ENCODE measurements at places on chromosomes 12 and 14.

- DNase-seq: no peak
These were observed 105.0 kb downstream of the TNFAIP2 start for GRCh38 chr14:103228076-103228806.

GRCh38 chr12:53346491-53346890 is 10.3 kb upstream of the SP7 start:
- no peak for DNase-seq

DNA sequence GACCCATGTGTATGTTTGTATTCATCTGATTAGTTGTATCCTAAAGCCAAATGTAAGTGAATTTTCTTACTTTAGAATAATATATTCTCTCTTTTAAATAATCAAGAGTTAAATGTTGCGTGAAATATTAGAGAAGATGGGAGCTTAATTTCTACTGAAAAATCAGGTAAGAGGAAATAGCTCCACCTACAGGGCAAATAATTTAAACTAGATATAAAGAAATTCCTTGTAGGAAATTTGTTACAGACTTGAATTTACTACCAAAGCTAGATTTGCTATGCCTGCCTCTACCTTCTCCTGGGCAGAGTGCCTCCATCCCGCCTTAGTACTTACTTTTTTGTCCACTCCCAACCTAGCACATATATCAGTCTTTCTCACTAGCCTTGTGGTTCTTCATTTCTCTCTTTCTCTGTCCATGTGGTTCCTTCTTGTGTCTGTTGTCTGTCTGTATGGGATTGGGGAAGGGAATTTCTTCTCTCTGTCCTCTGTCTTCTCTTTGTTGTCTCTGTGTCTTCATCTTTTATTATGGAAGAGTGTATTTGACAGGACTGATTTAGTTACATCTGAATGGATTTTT is 44.7 kb downstream of the PALS1 start:
- DNase-seq: no peak

DNA sequence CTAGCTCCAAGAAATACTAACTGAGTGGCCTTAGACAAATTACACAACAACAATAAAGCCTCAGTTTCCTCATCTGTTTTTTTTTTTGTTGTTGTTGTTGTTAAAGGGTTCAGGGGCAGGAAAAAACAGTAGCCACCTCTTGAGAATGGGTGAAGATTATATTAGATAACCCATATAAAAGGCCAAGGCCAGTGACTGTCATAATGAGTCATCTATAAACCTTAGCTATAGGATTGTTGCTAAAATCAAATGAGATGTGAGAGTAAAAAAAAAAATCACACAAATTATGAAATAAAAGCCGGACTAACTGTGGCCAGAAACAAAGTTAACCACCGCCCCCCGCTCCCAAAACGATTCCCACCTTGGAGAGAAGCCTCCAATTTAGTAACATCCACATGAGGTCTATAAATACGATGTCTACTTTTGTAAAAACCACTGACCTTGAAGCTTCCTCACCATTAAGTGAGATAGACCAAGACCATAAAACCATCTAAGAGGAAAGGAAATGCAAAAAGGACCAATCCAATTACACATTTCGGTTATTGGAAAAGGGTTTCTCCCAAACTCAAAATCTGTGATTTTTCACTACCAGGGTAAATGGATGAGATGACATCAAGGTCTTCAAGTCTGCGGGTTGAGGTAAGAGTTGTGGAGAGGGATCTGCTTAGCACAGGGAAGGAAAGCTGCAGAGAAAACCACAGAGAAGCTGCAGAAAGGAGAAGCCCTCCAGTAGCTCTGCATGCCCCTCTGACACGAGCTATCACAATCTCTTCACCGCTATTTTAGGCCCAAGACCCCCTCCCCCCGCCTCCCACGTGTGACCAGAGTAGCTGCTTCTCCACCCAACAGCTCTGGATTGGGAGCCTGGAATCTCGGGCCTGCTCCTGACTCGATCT is 1.0 kb downstream of the NAA25 start:
- no peak for DNase-seq

DNA sequence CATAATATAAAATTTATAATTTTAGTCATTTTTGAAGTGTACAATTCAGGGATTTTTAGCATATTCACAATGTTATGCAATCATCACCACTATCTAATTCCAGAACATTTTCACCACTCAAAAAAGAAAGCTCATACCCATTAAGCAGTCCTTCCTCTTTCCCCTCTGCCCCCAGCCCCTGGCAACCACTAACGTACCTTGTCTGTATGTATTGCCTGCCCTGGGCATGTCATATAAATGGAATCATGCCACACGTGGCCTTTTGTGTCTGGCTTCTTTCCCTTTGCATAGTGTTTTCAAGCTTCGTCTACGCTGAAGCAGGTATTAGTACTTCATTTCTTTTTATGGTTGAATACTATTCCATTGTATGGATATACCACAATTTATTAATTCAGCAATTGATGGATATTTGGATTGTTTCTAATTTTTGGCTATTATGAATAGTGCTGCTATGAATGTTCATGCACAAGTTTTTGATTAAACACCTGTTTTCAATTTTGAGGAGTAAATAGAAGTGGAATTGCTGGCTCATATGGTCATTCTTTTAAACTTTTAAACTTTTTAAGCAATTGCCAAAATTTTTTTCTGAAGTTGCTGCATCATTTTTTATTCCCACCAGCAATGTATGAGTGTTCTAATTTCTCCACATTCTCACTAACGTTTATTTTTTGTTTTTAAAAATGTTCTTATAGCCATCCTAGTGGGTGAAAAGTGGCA is 1.6 kb upstream of the SSTR1 start:
- no peak for DNase-seq

- DNase-seq: no peak
These were observed 33.4 kb upstream of the CD9 start for GRCh38 chr12:6166808-6167207.

DNA sequence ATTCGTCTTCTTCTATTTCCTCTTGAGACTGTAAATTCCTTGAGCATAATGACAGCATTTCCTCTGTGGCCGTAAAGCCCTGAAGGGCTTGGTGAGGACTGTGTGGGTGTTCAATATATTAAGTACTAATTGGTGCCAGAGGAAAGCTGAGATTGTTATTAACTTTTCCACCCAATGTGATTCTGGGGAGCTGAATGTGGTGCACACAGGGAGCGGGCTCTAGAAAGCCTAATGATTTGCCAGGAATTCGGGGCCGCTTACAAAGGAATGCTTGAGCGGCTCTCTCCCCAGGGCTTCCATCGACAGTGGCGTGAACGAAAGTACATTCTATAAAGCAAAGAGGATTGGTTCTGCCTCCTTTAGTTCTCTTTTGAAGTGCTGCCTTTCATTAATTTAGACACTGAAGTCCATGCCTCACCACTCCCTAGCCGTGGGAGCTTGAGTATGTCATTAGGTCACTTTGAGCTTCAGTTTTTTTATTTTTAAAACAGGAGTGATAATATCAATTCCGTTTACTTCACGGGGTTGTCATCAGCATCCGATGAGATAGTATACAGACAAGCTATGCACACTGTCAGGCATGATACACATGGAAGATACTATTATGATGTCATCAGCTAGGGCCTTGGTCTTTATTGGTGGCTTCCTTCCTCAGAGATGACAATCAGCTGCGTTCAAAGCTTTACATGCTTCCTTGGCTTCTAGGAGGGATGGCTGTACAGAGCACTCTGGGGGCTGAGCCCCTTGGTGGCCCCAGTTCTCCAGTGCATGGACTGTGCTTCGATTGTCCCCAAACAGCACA is 11.0 kb upstream of the GSG1 start:
- DNase-seq: no peak

DNA sequence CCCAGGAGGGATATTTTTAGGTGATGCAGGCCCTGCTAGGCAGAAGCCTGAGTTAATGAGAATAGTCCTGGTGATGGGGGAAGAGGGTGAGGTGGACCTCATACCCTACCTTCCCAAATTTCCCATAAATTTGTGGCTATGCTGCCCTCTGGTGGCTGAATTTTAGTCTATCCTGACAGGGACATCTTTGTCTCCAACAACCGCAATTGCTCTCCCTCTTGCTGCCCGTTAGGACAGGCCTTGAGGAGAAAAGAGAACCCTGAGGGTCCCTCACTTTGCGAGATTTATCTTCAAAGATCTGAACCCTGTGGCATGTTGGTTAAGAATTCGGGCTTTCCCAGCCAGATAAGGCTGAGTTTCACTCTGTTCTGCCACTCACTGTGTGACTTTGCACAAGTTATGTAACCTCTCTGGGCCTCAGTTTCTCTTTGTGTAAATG is 9.8 kb upstream of the ZNF385A start:
- peak; percentile 37 for DNase-seq

GRCh38 chr12:110501399-110501751 is 536 bp downstream of the VPS29 start:
- peak; percentile 43 for DNase-seq

GRCh38 chr12:64669270-64669842 is 59.1 kb downstream of the RASSF3 start:
- no peak for DNase-seq

- no peak for DNase-seq
These were observed 53.7 kb upstream of the GNPNAT1 start for GRCh38 chr14:52845081-52845480.

DNA sequence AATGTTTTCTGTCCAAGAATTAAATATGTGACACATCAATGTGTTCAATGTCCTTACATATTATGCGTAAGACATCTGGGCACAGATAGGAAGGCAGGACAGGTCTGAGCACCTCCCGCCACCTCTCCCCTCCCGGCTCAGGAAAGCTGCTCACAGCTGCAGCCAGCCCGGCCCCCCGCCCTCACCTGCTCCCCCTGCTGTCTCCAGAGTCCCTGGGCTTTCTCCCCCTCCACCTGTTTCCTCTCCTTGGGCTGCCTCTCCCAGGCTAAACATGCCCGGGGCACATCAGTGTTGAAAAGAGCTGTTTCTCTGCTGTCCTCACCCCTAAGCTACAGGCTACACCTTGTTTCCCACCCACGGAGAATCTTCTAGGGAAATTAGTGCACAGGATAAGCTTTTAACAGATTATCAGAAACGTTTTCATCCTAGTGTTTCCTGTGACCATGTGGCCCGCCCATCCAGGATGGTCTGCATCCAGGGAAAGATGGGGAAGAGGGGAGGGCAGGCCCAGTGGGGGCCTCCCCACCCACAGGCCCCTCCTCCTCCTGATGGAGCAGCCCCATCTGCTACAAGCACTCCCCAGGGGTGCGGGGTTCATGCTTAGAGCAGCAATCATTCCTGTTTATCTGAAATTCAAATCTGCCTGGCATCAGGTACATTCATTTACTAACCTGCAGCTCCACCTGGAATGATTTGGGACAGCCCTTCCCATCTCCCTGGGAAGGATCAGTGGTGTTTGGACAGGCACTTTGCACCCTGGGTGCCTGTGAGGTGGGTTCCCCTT is 273.8 kb upstream of the SFSWAP start:
- no peak for DNase-seq

GRCh38 chr12:47414511-47414910 is 291.3 kb downstream of the RPAP3 start:
- DNase-seq: no peak

DNA sequence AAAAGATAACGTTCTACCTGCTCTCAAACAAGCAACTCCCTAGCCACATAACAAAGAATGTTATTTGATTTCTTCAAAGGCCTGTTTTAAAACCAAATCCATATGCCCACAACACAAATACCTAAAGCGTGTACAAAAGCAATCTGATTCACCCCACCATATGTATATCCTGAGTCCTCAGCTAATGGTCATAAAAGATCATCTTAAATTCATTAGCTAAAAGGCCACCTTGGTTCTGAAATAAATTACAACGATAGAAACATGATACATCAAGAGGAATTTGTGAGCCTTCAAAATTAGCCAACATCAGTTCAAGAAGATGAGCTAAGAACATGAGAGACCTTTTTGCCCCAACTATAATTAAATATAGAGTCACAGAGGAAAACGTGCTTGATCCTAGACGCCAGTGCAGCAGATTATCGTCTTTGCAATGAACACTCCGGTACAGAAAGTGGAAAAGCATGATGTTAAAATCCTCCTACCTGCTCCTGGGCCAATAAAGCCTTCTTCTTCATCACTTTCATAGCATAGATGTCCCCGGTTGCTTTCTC is 20.0 kb downstream of the CIT start:
- DNase-seq: no peak

- DNase-seq: no peak
These were observed 23.4 kb upstream of the FSCB start for GRCh38 chr14:44530475-44530874.

- DNase-seq: no peak
These were observed 669 bp downstream of the FANCM start for GRCh38 chr14:45136399-45136798.

- DNase-seq: no peak
These were observed 161.7 kb downstream of the ALX1 start for GRCh38 chr12:85441741-85442140.

DNA sequence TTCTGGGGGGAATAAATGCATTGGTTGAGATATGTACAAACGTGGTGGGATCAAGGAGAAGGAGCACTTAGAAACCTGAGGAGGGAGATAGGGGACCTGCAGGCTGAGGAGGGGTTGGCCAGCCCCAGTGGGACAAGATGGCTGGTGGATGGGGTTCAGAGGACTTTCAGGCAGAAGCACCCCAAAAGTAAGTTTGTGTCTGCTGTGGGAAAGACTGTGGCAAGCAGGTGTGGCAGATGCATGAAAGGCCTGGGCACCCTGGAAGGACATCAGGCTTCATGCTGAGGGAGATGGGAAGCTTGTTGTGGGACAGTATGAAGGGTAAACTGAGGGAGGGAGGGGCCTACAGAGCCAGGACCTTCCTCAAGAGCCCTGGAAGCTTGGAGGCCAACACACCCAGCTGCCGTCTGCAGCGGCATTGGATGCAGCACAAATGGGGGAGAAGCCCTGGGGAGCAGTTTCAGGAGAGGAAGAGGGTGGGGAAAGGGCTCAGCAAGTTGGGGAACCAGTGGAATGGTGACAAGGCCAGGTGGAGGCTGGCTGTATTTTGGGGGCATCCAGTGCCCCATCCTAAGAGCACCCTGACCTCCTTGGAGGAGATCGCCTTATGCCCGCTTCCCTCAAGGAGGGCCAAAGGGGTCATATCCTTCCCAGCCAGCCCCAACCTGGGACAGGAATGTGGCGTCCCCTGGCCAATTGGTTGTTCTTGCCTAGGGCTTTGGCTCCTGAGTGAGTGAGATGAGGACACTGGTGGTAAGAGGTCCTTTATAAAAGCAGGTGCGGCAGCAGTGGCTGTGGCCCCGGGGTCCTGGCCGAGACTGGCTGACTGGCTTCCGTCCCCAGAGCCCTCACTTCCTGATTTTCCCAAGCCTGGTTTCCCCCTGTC is 20.7 kb downstream of the NFKBIA start:
- no peak for DNase-seq

Data from NCI-H187 (cell line).